ENCODE measurements at places on chromosomes 7 and 10.

DNA sequence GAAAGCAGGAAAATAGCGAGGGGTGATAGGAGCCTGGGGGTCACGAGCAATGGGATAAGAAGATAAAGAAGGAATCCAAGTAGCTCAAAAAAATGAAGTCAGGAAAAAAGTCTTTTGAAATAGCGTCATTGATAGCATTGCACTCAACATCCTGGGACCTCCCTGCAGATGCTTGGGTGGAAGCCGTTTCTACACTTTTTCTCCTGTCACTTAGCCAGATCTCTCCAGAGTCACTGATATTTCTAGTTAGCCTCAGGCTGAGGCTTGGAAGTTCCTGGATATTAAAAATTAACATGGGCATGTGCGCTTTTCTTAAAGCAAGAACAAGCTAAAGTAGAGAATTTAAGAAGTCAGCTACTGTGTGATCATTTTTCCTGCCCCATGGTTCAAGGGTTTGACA lies 39.5 kb upstream of the CHST15 start:
- no peak for DNase-seq

DNA sequence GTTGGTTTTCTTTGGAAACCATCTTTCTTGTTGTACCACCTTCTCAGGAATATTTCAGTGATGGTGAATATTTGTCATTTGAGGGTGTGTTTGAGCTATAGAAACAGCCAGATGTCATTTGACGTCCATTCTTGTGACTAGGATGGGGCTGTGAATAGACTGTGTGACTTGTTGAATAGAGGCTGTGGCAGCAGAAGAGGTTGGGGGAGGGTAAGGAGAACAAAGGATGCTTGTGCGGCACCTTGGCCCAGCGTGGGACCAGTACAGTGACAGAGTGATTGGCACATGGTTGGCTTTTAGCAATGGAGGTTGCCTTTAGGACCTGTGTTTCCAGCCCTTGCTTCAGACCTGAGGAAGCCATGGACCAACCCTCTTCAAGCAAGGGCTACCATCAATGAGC lies 11.3 kb downstream of the DMBT1 start:
- DNase-seq, result no peak

DNA sequence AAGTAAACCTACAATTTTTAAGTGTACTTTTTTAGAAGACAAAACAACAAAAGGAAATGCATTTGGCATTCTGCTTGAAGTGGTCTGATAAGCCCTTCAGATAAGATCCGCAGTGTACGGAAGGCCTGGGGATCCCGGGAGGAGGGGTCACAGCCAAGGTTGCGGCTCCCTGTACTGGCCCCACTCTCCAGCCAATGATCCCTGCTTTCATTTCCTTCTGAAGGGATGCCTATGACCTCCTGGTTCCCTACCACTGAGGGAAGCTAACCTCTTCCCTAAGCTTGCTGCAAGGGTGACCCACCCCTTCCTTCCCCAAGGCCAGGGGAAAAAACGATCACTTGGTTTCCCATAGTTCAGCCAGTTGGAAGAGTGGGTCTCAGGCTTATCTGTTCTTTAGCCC lies 5.3 kb downstream of the DENND2A start:
- DNase-seq, result no peak

GRCh38 chr7:90262438-90262837 lies 17.5 kb downstream of the CFAP69 start:
- no peak for DNase-seq

- no peak for DNase-seq
These were observed 41.6 kb downstream of the ANXA8 start for GRCh38 chr10:47442351-47442750.

DNA sequence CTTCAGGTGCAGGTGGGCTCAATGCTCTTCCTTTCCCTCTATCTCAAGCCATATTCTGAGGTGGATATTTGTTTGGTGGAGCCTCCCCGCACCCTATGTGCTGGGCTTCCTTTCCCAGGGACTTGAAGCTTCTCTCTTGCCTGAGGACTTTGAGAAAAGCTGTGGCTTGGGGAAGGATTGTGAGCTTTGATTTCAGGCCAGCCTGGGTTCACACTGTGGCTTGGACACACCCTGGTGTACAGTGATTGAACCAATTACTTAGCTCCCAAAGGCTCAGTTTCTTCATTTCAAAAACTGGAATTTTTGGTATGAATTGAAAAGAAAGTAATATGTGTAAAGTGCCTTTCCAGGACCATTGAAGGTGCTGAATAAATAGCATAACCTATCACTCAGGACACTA lies 224.5 kb upstream of the GLI3 start:
- no peak for DNase-seq

GRCh38 chr10:85067955-85068354 lies 739.6 kb downstream of the CCSER2 start:
- no peak for DNase-seq

- DNase-seq, result no peak
These were observed 265.4 kb upstream of the DGKB start for GRCh38 chr7:15167912-15168311.

GRCh38 chr10:60203993-60204618 lies 185.6 kb downstream of the ANK3 start:
- DNase-seq, result no peak

- no peak for DNase-seq
These were observed 19.0 kb downstream of the PRKAG2 start for GRCh38 chr7:151857866-151858450.

DNA sequence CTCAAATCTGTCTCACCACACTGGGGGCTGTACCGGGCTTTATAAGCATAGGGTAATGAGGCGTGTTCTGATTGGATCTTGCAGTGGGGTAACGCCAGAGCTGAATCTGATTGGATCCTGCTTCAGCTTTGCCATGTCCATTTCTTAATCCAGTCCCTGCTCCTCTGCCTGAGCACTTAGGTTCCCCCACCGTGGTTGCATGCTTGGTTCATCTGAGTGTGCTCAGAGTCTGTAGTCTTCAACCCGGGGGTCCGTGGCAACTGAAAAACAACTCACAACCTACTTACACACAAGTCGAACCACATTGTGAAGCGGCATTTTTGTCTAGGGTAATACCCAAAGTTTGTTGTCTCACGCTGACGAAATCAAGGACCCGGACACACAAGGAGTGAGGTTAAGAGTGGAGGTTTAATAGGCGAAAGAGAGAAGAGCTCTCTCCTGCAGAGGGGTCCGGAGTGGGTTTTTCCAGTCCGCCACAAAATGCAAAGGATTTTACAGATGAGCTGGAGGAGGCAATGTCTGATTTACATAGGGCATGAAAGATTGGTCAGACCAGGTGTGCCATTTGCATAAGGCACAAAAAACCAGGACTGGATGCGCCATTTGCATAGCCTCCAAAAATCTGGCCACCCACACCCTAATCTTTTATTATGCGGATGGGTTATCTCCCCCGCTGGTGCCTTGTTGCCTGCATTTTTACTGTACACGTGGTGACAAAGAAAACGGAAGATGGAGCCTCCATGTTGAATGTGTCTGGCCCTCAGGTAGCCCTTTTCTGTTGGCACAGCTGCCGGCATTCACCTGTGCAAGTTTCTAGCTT lies 641.8 kb upstream of the FOXK1 start:
- no peak for DNase-seq

DNA sequence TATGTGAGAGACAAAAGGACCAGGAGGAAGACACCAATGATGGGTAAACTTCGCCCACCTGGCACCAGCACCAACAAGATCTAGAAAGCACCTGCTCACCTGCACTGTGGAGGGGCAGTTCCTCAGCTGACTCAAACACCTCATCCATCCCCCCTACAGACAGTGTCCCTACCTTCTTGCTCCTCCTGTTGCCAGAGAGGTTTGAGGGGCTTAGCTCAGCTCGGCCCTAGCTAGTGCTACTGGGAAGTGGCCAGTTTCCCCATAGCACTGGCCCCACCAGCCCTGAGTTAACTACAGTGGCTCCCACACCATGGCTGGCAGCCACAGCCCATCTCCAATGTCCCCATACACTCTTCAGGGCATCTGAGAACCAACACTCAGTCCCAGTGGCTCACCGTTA lies 70.8 kb downstream of the GRID1 start:
- no peak for DNase-seq

Measured in stimulated activated CD8-positive, alpha-beta memory T cell treated with anti-CD3 and anti-CD28 coated beads, Interleukin-2, amount 100 ng/mL, for 1 hour (primary cell).